Stimulated activated CD8-positive, alpha-beta memory T cell treated with anti-CD3 and anti-CD28 coated beads, Interleukin-2, amount 100 ng/mL, for 48 hours (primary cell): ENCODE measurements at places on chromosomes 1 and 21.

GRCh38 chr1:67061266-67061665, 7.3 kb upstream of the SLC35D1 start:
- no peak for DNase-seq

DNA sequence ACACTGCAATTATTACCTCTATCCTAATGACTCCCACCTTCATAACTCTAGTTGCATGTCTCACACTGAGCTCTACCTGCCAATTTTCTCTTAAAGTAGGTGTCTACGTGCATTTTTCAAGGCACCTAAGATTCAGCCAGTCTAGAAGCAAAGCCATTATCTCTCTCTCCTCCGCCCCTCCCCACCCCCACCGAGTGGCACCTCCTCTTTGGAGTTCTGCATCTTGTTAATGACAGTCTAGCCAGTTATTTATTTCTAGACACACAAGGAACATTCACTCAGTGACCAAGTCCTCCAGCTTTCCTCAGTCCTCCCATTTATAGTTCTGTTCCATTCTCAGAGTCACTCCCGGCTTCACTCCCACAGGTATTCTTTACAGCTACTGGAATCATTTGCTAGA, 47.6 kb downstream of the ASTN1 start:
- DNase-seq = no peak

- DNase-seq = no peak
Observed at GRCh38 chr1:58585581-58586151, 8.6 kb upstream of the TACSTD2 start.

DNA sequence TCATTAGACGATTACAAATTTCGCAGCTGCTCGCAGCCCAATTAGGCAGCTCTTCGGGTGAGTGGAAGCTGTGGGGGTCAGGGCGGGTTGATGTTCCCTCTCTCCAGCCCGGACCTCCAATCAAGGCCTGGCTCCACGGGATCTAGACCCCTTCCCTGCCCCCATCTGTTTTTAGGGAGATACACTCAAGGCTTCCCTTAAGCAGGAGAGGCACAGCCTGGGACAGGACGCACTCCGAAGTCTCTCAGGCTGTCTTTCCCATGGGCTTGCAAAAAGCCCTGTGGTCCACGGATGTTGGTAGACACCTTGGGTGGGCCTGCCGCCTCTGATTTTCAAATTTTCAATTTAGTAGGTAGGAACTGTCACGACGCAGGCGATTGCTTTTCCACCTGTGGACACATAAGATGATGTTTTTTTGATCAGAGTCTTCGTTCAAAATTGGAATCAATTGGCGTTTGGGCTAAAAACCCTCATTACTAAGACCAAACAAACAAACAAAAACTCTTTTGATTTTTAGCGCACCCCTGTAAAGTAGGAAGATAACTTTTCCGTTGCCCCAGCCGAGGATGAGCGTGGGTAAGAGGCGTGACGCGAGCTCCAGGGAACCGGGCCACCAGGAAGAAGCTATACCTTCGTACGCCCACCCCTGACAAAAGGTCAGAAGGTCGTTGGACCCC, 2.5 kb upstream of the LHX8 start:
- DNase-seq = no peak

DNA sequence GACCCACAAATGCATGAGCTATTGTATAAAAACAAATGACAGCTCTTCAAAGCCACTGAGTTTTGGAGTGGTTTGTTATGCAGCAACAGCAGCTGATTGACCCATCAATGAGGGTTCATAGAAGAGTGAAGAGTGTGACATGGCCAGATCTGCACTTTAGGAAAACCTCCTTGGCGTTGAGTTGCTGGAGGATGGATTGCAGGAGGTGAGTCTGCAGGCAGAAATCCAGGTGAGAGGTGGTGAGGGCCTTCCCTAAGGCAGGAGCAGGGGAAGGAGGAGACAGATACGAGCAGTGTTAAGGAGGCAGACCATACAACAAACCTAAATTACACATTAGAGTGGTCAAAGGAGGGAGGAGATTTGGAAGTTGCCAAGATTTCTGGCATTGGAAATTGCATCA, 169.3 kb upstream of the CSF3R start:
- no peak for DNase-seq

- no peak for DNase-seq
Observed at GRCh38 chr1:223700388-223700918, 11.9 kb upstream of the CAPN2 start.

DNA sequence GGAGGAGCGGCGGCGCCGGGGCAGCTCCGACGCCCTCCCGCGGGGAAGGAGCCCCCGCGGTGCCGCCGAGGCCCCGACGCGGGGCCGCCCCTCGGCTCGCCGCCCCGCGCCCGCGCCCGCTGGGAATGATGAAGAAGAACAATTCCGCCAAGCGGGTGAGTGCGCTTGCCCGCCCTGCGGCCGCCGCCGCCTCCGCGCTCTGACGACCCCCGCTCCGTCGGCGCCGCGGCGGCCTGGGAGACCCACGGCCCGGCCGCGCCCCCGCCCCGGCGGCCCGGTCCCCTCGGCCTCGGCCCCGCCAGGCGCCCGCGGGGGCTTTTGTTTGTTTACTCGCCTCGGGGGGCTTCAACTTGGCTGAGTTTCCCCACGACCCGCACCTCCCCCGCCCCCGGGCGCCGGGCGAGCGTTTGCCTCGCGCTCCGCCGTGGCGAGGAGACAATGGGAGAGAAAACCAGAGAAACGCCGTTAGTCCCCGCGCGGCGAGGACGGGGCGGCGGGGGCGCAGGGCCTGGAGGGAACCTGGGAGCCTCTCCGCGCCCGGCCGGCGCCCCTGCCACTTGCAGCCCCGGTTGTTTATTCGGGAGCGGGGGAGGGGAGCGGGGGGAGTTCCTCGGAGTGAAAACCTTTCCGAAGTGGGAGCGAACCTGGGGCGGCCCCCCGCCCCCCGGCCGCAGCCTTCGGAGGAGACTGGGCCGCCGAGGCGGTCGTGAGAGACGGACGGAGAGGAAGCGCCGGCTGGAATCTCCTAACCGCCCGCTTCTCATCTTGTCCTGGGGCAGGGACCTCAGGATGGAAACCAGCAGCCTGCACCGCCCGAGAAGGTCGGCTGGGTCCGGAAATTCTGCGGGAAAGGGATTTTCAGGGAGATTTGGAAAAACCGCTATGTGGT, 661 bp downstream of the PLEKHO1 start:
- no peak for DNase-seq

GRCh38 chr1:108478429-108479015, 28.4 kb downstream of the NBPF6 start:
- DNase-seq = no peak

DNA sequence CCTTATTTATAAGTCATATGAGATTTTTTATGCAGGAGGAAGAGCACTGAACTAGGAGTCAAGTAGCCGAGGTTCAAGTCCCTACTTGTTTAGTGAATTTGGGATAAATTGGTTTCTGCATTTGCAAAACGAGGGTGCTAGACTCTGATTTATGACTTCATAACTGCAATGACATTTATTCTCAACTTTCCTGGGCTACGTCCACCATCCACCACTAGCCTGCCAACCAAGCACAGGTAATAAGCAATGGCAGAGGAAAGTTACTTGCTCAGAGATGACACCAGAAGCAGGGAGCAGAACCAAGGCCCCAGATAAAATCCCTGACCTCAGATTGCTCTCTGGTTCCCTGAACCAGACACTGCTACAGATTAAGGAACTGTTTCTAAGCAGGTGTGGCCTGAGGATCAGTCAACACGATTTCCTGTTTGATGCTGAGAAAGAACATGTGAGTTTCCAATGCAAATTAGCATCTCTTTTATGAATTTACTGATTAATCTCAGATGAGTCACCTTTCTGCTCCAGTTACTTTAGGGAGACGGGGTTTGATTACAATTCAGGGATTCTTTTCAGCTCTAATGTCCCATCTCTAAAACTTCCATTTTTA, 52.7 kb downstream of the PLPP3 start:
- no peak for DNase-seq

GRCh38 chr21:31893851-31894415, 21.1 kb downstream of the HUNK start:
- DNase-seq = no peak

GRCh38 chr21:38863291-38863690, 57.6 kb downstream of the ETS2 start:
- DNase-seq = no peak

GRCh38 chr1:204523605-204524215, 7.5 kb downstream of the MDM4 start:
- DNase-seq = no peak

DNA sequence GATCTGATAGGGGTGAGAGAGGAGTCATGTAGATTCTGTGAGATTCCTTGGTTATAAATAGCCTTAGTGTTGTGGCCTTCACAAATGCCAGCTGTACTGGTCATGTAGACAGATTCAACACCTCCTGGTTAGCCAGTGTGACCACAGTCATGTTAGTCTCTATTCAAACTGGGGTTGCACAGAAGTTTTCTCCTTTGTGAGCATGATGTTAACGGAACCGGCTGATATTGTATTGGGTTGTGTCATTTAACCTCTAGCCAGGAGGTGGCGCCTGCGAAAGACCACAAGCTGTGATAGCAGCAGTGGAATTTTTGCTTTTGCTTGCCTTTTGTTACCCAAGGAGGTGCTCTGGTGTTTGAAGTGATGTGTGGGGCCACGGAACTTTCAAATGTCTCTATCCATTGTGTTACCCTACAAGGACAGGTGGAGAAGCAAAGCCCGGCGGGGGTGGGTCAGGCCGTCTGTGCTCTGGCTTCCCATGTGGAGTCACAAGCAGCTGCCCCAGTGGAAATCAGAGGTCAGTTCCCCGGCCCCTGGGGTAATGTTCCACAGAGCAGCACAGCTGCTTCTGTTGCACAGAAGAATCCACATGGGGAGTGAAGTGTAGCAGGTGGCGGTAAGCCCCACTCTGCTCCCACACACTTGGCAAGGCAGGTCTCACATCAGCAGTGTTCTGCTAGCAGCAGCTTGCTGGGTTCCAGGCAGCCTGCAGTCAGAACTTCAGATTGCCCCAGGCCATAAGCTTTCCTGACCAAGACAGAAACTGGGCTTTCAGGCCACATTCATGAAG, 112.6 kb downstream of the ADAMTS1 start:
- DNase-seq = peak; percentile 4

GRCh38 chr21:42299324-42300044, 15.7 kb downstream of the TFF3 start:
- DNase-seq = no peak

DNA sequence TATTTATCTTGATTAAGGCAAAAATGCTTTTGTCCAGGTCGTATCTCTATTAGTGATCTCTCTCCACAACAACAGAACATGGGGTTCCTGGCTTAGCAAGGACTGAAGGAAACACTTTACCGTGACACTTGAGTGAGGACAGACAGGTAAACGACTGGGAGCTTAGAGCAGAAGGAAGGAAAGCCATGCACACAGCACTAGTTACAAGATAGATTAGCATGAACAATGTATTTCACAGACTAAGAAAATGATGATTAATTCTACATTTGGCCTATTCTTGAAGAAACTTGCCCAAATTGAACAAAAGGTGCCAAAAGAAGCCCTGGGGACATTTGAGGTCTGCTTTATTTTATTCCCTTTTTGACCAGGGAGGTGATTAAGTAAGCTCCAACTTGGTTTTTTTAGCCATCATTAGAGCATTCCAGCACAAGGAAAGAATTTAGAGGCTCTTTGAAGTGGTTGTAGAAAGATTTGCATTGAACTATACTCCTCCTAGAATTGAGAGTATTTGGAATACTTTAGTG, 248.5 kb downstream of the USP25 start:
- DNase-seq = no peak

- DNase-seq = no peak
Observed at GRCh38 chr1:164602480-164603093, 43.6 kb downstream of the PBX1 start.
